ENCODE measurements at places on chromosomes 1 and 21.

GRCh38 chr1:174938281-174939007 lies 61.3 kb upstream of the CACYBP start:
- DNase-seq = no peak

DNA sequence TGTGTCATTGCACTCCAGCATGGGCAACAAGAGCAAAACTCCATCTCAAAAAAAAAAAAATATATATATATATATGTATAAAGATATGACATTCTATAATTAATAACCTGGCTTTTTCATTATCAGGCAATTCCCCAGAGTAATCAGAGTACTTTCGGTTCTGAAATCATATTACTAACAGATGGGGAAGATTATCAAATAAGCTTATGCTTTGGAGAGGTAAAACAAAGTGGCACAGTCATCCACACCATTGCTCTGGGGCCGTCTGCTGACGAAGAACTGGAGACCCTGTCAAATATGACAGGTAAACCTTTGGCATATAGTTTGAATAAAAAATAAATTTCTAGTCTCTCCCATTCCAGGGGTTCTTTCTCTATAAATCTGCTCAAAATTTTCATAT lies 58.5 kb upstream of the SH3GLB1 start:
- no peak for DNase-seq

- DNase-seq = peak; percentile 1
These were observed 115.1 kb downstream of the SPATA6 start for GRCh38 chr1:48356901-48357300.

DNA sequence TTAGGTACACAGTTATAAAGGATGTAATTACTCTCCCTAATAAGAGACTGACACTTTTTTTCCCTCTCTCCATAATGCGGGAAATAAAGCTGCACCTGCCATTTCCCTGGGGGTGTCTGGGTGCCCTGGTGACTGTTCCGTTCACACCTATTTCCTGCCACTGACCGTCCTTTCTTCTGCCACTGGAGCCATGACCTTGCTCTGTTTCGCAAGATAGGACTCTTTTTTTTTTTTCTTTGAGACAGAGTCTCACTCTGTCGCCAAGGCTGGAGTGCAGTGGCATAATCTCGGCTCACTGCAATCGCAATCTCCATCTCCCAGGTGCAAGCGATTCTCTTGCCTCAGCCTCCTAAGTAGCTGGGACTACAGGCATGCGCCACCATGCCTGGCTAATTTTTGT lies 66.1 kb upstream of the SERBP1 start:
- DNase-seq = no peak

GRCh38 chr1:43058545-43059360 lies 100.1 kb upstream of the SLC2A1 start:
- DNase-seq = peak; percentile 58

DNA sequence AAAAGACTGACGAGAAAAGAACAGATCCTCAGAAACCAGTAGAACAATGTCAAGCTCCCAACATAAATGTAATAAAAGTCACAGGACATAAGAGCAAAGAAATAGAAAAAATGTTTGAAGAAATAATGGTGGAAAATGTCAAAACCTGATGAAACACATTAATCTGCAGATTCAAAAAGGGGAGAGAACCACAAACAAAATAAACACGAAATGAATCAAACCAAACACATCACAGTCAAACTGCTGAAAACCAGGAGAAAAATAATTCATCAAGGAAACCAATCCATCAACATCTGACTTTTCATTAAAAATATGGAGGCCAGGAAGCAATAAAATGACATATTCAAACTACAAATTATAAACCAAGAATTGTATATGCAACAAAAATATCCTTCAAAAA lies 31.9 kb downstream of the TRIM33 start:
- no peak for DNase-seq

DNA sequence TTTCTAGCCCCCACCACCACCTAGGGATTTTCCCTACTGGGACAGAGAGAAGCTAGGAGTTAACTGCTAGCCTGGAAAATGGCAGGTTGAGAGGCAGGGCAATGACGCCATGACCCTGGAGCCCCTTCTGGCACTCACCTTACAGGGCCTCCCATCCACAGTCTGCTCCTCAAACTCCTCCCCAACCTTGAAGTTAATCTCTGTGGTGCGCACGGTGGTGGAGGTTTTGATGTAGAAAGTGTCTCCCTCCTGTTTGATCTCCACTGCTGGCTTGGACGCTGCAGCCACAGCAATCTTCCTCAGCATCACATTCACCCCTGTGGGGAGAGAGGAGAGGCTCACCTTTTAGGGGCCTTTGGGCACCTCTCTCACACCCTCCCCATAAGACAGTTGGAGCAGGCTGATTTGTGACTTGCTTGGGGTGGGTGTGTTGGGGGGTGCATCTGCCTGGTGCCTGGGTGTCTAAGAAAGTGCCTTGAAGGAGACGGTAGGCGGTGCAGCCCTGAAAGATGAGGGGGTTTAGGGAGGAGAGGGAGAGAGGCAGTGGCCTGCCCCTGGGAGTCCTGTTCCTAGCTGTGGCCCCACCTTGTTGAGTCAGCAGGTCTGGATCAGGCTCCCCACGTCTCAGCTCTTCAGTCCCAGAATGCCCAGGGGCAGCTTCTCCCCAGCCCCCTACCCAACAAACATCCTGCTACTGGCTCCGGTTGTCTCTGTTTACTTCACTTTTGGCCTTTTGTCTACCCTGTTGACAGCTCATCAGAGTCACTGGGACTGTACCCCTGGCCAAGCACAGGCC lies 4.4 kb downstream of the CRABP2 start:
- no peak for DNase-seq
